ENCODE measurements at places on chromosomes 5 and 9.

DNA sequence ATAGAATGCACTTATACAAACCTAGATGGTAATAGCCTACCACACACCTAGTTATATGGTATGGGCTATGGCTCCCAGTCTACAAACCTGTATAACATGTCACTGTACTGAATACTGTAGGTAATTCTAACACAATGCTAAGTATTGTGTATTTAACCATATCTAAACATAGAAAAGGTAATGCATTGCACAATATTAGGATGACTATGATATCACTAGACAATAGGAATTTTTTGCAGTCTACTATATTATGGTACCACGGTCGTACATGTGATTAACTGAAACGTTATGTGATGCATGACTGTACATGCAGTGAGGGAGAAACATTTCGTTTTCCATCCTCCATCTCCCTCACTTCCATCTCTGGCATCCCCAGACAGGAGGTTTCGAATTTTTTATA lies 130.5 kb downstream of the ELAVL2 start:
- no peak for DNase-seq

DNA sequence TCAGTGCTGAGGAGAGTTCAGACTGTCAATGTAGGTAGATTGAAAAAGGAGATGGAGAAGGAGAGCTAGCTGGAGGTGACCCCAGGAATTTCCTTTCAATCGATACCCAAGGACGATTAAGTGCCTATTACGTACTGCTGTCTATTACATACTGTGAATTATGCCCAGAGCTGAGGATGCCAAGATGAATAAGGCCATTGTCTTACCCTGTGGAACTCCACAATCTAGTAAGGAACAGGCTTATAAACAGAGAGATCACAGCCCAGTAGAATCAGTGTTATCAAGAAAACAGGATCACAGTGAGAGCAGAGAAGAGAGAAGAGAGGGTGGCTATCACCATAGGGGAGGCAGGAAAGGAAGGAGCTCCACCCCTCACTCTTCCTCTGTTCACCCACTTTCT lies 54.1 kb upstream of the PDE8B start:
- DNase-seq: no peak

- no peak for DNase-seq
Measured at GRCh38 chr5:1053391-1054017, 44.9 kb downstream of the NKD2 start.

- no peak for DNase-seq
Measured at GRCh38 chr9:6305954-6306563, 22.1 kb upstream of the TPD52L3 start.

GRCh38 chr5:36111238-36111637 lies 40.4 kb downstream of the LMBRD2 start:
- no peak for DNase-seq

DNA sequence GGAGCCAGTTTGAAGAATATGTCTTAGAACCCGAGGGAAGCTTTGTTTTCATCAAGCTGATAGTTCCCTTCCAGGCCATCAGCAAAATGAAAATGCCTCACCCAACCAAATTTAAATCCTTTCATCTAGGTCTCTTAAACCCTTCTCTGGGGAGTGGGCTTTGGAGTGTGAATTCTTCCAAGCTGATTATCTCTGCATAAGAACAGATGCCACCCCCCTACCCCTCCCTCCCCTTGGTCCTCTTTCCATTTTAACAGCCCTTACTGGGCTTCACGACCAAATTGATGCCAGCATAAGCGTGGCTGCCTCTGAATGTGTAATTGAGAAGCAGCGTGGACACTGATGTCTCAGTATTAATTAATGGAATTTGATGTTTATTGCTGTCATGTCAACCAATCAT lies 509.7 kb upstream of the CLINT1 start:
- no peak for DNase-seq

GRCh38 chr9:113588242-113588810 lies 124.8 kb downstream of the RGS3 start:
- DNase-seq: no peak

DNA sequence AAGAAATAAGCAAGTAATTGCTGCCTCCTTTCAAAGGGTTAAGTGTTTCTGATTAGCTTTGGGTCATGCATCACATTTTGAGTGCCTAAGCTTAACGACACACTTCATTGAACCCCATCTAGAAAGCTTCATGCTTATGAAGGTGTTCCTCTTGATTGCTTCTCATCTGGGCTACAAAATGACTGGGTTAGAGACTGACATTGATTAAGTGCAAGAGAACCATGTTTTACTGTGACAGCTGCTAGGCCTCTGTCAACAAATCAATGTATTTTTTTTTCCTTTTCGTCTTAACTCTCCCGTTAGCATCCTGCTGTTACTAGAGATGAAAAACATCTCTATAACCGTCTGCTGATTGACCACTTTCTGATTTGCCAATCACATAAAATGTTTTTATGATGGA lies 725.0 kb downstream of the TLE1 start:
- no peak for DNase-seq

DNA sequence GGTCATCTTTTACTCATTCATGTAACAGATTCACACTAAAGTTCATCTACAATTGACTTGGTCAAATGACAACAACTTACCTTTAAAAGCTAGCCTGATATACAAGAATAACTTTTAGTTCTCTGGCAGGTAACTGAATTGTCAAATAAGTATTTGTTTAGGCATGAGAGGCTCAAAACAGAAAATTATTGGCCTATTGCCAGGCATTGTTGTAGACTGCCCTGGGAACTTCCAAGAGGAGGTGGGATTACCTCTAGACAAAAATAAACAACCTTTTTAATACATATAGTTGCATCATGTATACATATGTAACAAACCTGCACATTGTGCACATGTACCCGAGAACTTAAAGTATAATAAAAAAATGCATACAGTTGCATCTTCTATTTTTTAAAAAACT lies 18.2 kb upstream of the SLCO4C1 start:
- DNase-seq: no peak

GRCh38 chr5:73295921-73296320 lies 122.9 kb downstream of the TMEM174 start:
- DNase-seq: no peak

GRCh38 chr5:173155912-173156311 lies 11.6 kb downstream of the BNIP1 start:
- DNase-seq: no peak

DNA sequence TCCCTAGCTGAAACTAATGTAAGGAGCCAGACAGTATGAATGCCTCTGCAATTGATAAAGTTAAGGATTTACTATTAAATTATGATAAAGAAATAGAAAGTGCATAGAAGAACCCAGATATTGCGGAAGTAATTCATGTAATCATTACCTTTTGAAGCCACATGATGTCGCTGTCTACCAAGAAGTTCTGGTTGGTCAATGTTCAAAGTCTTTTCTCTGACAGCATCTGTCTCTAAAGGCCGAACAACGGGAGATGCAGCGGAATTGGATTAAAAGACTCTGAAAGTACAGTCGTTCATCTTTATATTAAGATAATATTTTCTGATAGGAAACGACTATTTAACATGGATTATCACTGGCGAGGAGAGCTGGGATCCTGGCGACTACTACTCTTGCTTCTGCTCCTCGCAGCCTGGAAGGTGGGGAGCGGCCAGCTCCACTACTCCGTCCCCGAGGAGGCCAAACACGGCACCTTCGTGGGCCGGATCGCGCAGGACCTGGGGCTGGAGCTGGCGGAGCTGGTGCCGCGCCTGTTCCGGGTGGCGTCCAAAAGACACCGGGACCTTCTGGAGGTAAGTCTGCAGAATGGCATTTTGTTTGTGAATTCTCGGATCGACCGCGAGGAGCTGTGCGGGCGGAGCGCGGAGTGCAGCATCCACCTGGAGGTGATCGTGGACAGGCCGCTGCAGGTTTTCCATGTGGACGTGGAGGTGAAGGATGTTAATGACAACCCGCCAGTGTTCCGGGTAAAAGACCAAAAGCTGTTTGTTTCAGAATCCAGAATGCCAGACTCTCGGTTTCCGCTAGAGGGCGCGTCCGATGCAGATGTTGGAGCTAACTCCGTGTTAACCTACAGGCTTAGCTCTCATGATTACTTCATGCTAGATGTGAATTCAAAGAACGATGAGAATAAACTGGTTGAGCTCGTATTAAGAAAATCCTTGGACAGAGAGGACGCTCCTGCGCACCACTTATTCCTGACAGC lies at the start of gene PCDHA8:
Gene PCDHA8 (plus strand): TSS at position 210 of the 985 bp plus-strand sequence. CDS start 135 bp downstream, at position 345.
- DNase-seq: no peak

DNA sequence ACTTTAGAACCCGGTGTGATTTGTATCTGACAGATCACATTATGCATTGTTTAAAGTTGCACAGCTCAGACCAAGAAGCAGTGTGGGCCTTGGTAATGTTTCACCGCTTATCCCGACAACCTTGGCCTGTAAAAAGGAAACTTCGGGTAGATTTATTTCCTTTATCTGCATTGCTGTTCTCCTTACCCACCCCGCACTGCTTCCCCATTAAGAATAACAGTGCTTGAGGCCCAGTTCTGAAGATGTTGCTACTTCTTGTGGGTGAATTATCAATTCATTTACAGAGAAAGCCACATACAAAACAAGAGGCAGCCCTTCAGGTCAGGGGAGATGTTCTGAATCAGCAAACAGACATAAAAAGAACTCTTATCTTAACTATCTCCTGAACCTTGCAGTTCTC lies 8.4 kb downstream of the SMARCA2 start:
- no peak for DNase-seq

DNA sequence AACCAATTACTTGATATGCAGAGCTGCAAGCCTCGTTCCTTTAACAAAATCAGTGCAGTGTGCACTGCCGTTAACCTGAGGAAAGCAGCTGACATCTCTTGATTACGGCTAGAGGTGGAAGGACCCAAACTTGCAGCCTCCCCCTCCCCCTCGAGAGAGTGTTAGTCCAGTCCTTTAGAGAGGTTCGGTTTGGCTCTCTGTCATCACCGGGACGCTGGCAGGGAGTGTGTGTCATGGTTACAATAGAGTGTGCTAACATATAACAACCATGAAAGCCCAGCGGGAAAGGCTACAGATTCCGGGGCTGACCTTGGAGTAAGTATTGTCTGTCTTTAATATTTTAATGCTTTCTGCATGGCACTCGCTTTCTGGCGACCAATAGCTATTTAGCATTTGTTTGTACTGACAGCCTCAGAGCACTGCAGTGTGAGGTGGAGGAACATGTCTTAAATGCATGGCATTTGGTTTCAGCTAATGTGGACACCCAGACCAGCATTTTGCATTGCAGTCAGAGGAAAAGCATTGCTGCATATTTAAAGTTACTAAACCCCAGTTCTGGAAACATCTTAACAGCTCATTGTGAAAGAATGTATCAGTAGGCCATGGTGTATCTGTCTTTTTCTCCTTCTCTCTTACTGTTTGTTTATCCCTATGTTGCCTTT lies 237.5 kb downstream of the CD180 start:
- no peak for DNase-seq

DNA sequence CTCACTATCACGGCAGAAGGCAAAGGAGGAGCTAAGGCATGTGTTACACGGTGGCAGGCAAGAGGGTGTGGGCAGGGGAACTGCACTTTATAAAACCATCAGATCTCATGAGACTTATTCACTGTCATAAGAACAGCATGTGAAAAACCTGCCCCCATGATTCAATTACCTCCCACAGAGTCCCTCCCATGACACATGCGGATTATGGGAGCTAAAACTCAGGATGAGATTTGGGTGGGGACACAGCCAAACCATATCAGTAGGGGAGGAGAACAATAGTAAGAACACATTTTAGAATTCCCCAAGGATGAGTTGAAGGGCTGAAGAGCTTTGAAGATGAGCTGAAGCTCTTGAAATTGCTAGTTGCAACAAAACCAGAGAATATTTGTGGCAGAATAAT lies 287.9 kb downstream of the SMARCA2 start:
- DNase-seq: no peak

GRCh38 chr9:69168709-69169217 lies 5.3 kb upstream of the TJP2 start:
- DNase-seq: no peak

GRCh38 chr9:81776834-81777233 lies 87.5 kb upstream of the TLE1 start:
- no peak for DNase-seq

- DNase-seq: no peak
Measured at GRCh38 chr5:39420482-39421145, 4.2 kb downstream of the DAB2 start.

DNA sequence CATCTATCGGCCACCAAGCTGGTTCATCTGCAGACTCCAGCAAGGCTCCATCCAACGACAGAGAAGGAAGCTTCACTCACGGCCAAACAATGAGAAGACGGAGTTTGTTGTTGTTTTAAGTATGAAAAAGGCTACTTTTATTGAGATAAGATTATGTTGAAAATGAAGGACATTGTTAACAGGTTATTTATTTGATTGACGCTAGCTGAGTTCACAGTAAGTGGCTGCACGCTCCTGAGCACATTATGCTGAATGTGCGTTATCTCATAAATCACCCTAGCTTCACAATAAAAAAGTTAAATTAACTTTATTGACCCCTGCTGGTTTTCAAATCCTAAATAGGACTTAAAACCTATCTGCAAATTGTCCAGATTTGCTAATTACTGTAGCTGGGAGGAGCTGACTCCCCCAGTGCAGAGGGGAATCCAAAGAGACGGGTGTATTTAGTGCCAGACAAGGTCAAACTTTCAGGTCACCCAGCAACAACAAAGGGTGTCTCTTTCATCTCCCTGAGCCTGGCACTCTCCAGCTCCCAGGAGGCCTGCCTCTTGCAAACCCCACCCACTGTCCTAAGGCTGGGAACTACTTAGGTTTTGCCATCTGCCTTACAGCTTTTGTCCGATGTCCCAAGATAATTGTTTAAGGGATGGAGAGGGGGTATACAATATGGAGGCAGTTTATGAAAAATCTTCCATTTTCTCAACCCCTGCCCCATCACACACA lies 129.2 kb downstream of the ZDHHC21 start:
- no peak for DNase-seq

DNA sequence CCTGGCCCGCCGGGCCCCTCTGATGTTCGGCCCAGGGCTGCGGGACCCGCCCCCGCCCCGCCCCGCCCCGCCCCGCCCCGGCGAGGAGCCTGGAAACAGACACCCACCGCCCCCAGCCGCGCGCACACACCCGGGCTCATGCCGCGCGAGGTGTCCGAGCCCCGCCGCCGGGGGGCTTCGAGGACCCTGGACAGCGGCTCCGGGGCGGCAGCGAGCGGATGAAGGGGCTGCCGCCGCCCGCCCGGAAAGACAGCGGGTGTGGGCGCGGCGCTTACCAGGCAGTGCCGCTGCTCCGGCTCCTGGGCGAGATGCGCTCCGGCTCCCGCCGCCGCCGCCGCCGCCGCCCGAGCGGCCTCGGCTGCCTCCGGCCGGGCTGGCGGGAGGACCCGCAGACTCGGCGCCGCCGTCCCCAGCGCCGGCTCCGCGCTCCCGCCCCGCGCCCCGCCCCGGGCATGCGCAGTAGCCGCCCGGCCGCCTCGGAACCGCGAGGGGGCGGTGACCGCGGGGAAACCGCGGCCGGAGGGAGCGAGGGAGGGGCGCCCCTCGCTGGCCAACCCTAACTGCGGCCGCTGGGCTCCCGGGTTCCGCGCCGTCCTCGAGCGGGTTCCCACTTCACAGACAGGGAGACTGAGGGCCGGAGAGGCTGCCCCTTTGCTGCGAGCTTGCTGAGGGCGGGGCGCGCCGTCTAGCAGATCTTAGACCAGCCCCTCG lies at the start of gene GPRIN1:
Gene GPRIN1 (minus strand): TSS at position 433 of the 711 bp plus-strand sequence. CDS start 10,322 bp downstream, outside the sequence.
- no peak for DNase-seq

GRCh38 chr9:89842267-89842768 lies 237.5 kb downstream of the GADD45G start:
- DNase-seq: no peak
